Breast epithelium (tissue), 4 donors: ENCODE measurements at places on chromosomes 3 and 15. TPM values are rescaled to one million over a fixed set of nuclear protein-coding genes. Genes with fewer than 3 reads are reported as not detected.

The MOBP gene
- total RNA-seq = under 0.01 TPM

The CAMP gene
- total RNA-seq = 2.9 TPM

The EPHB1 gene
- total RNA-seq = 5.9 TPM

The GPR87 gene
- total RNA-seq = not detected

The ADAMTS17 gene
- 5.1 TPM for total RNA-seq

The NLGN1 gene
- total RNA-seq = 12.3 TPM

The CHDH gene
- total RNA-seq = 27.9 TPM

The GOLGA6B gene
- not detected for total RNA-seq

The MORC1 gene
- under 0.01 TPM for total RNA-seq

DNA sequence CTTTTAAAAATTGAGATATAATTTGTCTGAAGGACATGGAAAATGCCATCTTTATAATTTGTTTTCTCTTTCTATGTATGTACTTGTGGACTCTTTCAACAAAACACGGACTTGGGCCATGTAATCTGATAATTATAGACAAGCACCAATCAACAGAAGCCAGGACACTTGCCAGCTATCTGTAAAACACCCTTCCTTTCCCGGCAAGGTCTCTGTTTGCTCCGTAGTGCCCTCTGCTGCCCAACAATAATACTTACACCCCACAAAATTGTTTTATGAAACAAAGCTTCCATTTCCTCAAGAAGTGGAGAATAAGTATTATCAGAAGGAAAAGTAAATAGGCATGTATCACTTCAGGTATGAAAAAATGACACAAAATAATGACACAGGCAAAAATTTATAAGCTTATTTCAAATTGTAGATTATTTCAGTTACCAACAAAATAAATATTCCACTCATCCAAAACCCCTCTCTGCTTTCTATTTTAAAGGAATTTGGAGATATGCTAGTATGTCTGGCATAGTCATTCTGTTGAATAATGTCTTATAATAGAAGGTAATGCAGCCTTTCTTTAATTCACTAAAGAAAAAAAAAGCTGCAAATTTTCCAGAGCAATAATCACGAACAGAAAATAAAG is 32.8 kb downstream of the MYH15 start:
- no peak for DNase-seq

DNA sequence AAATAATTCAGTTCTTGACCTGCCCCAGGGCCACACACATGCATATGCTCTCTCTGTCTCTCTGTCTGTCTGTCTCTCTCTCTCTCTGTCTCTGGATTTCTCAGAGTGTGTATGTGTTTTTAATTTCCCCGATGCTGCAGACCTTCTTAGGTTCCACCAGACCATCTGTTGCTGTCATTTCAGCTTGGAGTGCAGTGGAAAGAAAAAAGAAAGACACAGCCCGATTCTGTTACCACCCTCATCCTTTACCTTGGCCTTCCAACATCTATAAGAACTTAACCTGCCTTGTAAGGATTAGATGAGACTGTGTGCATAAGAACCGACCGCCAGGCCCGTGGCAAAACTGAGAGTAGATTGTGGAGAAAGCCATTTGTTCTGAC is 9.7 kb upstream of the PGPEP1L start:
- no peak for DNase-seq

GRCh38 chr3:139811331-139811730 is 123.7 kb upstream of the CLSTN2 start:
- no peak for DNase-seq

GRCh38 chr15:69612112-69612511 is 159.5 kb downstream of the RPLP1 start:
- no peak for DNase-seq

GRCh38 chr3:125238759-125239158 is 26.2 kb upstream of the SLC12A8 start:
- no peak for DNase-seq

- DNase-seq = no peak
These were observed 57.9 kb upstream of the DLG1 start for GRCh38 chr3:197356275-197356674.

GRCh38 chr15:51505251-51505650 is 117.3 kb downstream of the DMXL2 start:
- no peak for DNase-seq

- DNase-seq = no peak
These were observed 5.9 kb downstream of the ARHGEF3 start for GRCh38 chr3:56795829-56796185.

- DNase-seq = no peak
These were observed 43.0 kb upstream of the SEC13 start for GRCh38 chr3:10363935-10364334.

DNA sequence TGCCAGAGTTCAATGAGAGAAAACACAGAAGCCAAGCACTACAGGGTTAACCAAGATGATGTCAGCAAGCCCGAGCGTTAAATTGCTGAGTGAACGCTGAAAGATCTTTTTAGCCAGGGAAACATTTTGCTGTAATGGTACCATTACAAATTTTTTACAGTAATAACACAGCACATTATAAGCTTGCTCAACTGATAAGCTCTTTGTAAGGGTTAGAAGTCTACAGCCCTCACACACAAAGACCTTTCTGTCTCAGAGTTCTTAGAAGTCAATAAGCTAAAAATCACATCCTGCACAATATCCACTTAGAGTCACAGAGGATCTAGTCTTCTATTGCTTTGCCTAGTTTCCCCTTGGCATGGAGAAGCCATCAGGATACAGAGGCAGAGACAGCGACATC is 29.9 kb downstream of the CHSY1 start:
- no peak for DNase-seq

GRCh38 chr3:94106268-94106667 is 43.4 kb downstream of the NSUN3 start:
- DNase-seq = no peak

DNA sequence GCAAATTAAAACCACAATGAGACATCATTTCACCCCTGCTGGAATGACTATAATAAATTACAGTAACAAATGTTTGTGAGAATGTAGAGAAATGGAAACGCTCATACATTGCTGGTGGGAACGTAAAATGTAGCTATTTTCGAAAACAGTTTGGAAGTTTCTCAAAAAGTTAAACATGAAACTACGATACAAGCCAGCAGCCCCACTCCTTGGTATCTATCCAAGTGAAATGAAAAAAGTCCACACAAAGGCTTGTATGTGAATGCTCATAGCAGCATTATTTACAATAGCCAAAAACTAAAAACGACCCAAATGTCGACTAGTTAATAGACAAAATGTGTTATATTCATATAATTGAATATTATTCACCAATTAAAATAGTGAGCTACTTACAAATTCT is 22.9 kb upstream of the CFAP20DC start:
- DNase-seq = no peak

DNA sequence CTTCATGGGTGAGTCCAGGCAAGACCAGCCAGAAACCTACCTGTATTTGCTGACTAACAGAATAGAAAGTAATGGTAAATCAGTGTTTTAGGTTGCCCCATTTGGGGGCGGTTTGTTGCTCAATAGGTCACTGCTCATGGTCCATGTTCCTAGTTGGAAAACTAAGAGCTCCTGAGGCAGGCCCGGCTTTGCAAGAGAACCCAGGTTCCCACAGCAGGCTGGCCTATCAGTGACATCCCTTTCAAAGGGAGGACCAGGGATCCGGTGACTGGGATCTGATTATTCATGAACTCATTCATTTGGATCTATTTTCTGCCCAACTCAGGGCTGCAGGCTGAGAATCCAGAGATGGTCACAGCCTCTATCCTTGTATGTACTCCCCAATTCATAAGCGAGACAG is 163.9 kb downstream of the WNT7A start:
- DNase-seq = no peak

- no peak for DNase-seq
These were observed 966.9 kb upstream of the NR2F2 start for GRCh38 chr15:95363646-95364045.

GRCh38 chr3:62503516-62503915 is 130.2 kb upstream of the FEZF2 start:
- no peak for DNase-seq
